ENCODE measurements at places on chromosomes 11 and 22. TPM values are rescaled to one million over a fixed set of nuclear protein-coding genes. Genes with fewer than 3 reads are reported as not detected.
A peak's percentile ranks its signal among the peaks of the same experiment; 100 is the strongest.

The OR2AG2 gene
- total RNA-seq, result not detected

The ADM gene
- 14.8 TPM for total RNA-seq

The PTGDR2 gene
- total RNA-seq, result 5.7 TPM

The LINC01488 gene
- total RNA-seq, result not detected

The MMP11 gene
- 0.28 TPM for total RNA-seq

The VSIG10L2 gene
- not detected for total RNA-seq

The CLCF1 gene
- total RNA-seq, result 0.65 TPM

DNA sequence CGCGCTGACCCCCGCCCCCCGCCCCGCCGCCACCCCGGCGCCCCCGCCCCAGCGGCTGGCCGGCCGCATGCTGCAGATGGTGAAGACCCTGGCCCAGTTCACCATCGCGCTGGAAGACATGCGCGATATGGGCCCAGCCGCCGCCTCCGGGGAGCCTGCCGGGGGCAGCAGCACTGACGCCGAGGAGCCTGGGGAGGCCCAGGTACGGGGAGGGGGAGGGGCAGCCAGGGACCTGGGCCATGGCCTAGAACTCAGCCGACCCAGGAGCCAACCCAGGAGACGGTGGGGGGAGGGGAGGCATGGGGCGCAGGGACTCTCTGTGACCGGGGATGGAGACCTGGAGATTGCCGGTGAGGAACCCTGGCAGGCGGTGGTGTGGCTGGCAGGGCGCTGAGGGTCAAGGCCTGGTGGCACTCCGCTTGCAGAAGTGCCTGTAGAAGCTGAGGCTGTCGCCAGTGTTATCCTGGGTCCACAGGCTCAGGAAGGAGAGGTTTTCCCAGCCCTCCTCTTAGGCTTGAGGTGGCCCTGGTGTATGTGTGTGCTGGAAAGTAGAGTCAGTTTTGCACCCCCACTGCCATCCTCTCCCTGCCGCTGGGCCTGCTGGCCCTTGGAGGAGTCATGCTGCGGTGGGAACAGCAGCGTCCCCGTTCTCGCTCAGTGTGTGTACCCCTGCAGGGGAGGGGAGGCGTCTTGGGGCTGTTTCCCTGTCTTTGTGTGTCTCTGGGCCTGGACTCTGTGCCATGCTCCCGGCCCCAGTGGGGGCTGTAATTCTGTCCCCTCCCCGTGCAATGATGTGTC lies 32.9 kb upstream of the RELT start:
- DNase-seq, result no peak

DNA sequence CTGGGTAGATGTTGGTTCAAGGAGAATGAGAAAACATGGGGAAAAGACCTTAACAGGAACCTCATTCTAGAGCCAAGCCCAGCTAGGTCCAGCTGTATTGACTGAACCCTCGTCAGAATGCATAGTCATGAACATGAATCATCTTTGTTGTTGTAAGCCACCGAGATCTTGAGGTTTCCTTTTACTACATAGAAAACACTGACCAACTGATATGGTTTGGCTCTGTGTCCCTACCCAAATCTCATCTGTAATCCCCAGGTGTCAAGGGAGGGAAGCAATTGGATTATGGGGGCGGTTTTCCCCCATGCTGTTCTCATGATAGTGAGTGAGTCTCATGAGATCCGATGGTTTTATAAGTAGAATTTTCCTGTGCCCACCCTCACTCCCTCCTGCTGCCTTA lies 19.4 kb upstream of the PHOX2A start:
- DNase-seq, result no peak

DNA sequence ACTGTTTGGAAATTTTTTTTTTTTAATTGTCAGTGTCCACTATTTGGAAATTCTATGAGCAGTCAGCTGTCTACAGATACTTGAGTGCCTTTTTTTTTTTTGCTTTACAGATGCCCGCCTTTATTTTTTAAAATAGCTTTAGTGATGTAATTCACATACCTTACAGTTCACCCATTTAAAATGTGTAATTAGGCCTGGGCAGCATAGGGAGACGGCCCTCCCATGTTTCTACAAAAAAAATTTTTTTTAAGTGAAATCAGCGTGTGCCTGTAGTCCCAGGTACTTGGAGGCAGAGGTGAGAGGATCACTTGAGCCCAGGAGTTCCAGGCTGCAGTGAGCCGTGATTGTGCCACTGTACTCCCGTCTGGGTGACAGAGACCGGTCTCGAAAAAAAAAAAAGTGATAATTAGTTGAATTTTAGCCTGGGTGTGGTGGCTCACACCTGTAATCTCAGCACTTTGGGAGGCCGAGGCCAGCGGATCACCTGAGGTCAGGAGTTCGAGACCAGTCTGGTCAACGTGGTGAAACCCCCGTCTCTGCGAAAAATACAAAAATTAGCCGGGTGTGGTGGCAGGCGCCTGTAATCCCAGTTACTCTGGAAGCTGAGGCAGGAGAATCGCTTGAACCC lies 1.5 kb downstream of the ZNF143 start:
- no peak for DNase-seq

- DNase-seq, result no peak
These were observed 48.1 kb downstream of the DSCAML1 start for GRCh38 chr11:117748771-117749540.

DNA sequence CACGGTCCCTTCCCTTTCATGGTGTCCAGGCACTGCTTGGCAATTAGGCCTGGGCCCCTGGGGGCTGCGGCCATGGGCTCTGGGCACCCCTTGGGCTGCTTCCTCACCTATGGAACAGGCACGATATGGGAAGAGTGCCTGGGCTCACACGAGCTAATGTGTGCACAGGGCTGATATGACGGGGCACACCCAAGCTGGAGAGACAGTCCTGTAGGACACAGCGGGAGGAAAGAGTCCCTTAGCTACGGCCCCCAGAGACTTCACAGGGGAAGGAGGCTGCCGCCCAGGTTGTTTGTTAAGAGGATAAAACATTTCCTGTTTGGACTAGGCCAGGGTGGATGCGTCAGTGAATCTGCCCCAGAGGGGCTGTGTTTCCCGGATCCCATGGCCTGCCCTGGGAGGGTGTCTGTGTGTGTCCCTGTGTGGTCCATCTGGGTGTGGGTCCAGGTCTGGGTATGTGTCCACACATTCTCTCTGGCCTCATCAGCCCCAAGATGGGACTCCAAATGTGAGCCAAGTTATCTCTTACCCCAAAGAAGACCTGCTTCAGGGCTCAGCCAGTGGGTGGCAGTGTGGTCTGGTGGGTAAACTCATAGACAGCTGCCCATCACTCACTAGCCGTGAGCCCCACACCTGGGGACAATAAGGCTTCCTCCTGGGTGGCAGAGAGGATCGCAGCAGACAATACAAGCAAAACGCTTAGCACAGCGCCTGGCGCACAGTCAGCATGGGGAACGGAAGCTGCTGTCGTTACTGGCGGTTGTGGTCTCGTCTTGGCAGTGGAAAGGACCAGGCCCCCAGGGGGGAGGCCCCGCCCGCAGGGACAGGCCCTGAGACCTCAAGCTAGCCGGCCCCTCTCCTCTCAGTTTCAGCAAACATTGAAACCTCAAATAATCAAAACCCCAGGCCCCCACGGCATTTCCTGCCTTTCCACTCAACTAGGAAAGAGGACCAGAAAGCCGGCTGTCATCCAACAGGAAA lies 3.2 kb upstream of the EMID1 start:
- DNase-seq, result peak; percentile 78

- DNase-seq, result no peak
These were observed 8.8 kb upstream of the BMAL1 start for GRCh38 chr11:13268791-13269190.

GRCh38 chr11:20002312-20003216 lies 157.7 kb downstream of the DBX1 start:
- DNase-seq, result no peak

GRCh38 chr22:42664976-42665831 lies 16.0 kb upstream of the CYB5R3 start:
- no peak for DNase-seq

- no peak for DNase-seq
These were observed 492.4 kb upstream of the CCDC90B start for GRCh38 chr11:83778596-83778995.

GRCh38 chr22:49204599-49205482 lies 622.8 kb downstream of the BRD1 start:
- no peak for DNase-seq

DNA sequence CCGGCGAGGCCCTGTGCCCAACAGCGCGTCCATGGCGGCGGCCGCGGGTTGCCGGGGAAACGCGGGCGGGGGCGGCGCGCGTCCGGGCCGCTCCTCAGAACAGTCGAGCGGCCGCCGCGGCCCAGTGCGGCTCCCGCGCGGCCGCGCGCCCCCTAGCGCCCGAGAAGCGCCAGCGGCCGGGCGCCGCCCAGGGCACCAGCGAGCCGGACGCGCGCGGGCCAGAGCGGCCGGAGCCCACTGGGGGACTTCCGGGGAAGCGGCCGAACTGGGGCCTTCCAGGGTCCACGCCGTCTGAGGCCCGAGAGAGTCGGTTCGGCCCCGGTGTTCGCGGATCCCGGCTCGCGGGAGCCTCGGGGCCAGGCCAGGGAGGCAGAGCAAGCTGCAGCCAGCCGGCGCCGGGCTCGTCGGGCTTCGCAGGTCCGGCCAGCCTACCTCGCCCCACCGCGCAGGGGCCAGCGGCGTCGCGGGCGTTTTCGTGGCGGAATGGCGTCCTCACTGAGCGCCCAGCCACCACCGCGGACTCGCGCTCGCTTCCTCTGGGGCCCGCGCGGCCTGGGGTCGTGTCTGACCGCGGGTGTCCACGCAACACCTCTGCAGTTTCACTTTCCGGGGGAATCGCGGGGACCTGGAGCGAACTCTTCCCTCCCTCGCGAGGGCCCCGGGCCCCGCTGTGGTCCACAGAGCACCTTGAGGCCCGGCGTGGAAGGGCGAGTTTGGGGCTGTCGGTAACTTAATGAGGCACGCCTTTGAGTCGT lies at the start of gene DENND6B:
TSS of gene DENND6B (minus strand) at position 57 of the 755 bp plus-strand sequence. CDS start at position 33, 24 bp downstream.
- DNase-seq, result peak; percentile 75

DNA sequence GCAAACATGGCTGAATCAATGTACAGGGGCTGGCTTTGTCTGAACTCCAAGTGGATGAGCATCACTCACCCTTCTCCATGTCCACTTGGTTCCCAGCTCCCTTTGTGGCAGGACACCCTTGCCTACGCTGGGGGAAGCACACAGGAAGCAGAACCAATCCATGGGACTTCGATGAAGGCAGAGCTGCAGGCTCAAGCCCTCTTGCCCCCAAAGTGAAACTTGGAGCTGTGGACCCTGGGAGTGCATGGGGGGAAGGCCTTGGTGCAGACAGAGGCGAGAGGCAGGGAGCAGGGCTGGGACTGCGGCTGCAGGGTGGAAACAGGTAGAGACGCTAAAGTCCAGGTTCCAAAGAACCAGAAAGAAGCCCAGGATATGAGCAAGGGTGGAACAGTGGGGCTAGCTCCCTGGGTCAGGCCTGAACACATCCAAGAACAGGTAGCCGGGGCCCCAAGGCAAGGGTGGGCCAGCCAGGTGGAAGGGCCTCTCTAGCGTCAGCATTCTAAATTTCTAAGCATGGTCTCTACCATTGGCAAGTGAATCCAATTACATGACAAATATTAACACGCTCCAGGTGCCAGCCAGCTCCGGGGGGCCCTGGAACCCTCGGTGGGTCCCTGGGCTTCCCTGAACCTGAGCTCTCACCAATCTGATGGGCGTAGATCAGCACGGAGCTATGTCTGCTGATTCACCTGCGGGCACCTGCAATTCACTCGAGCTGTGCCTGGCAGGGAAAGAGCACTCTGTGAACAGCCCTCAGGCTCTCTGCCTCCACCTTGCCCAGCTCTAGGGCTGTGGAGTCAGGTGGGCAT lies 532.8 kb downstream of the BRD1 start:
- no peak for DNase-seq

- DNase-seq, result no peak
These were observed 283.3 kb upstream of the ARHGAP42 start for GRCh38 chr11:100403816-100404215.

GRCh38 chr22:23179381-23180299 lies 669 bp upstream of the BCR start:
- no peak for DNase-seq

- DNase-seq, result no peak
These were observed 3.9 kb upstream of the GCAT start for GRCh38 chr22:37803639-37804351.

GRCh38 chr11:101032991-101033390 lies 96.6 kb downstream of the PGR start:
- no peak for DNase-seq

DNA sequence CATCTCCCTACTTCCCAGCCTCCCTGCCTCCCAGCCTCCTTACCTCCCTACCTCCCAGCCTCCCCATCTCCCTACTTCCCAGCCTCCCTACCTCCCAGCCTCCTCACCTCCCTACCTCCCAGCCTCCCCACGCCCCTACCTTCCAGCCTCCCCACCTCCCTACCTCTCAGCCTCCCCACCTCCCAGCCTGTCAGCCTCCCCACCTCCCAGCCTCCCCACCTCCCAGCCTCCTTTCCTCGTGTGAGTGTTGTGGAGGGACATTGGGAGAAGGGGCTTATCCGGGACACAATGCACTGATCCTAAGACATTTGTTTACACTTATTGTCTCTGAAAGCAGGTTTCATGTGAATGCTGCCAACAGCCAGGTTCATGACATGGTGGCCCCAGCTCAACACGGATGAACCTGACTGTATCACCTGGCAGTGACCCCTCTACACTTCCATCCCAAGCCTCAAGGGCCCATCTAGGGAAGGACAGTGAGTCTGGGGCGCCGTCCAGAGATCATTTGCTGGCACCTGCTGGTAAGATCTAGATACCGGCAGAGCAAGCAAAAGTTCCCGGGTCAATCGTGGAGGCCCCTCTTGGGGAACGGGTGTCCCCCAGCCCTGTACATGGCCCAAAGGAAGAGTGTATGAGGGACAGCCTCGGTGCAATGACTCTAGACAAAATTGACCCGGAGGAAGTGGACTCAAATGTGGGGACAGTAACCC lies 34.5 kb upstream of the TH start:
- no peak for DNase-seq

GRCh38 chr11:118911113-118911879 lies 14.4 kb downstream of the BCL9L start:
- DNase-seq, result no peak

GRCh38 chr11:78391424-78391823 lies 26.2 kb downstream of the GAB2 start:
- DNase-seq, result no peak

- no peak for DNase-seq
These were observed 60.6 kb downstream of the MED15 start for GRCh38 chr22:20567993-20568417.

- no peak for DNase-seq
These were observed 484.2 kb upstream of the LRRC4C start for GRCh38 chr11:41943656-41944055.

- no peak for DNase-seq
These were observed 398.1 kb upstream of the API5 start for GRCh38 chr11:42913731-42914130.
